Activated CD4-positive, alpha-beta T cell treated with anti-CD3 and anti-CD28 coated beads, Interleukin-2, amount 50 U/mL, for 16 hours (primary cell): ENCODE measurements at places on chromosomes 5 and 9.

- no peak for DNase-seq
Observed at GRCh38 chr5:9347541-9348295, 198.2 kb downstream of the SEMA5A start.

DNA sequence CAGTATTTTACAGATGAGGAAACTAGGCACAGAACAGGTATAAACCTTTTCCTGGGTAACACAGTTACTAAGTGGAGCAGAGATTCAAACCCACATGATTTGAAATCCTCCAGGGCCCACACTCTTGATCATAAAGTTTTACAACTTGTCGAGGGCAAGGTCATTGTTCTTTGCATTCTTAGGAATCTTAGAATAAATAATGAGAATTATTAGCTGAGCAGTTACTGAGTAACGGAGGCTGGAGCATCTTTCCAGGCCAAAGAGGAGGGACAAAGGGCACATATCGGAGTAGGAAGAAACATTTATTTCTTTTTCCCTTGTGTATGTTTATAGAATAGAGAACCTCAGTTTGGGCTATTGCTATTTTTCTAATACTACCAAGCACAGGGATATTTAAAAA lies 27.1 kb upstream of the F2R start:
- DNase-seq: no peak

DNA sequence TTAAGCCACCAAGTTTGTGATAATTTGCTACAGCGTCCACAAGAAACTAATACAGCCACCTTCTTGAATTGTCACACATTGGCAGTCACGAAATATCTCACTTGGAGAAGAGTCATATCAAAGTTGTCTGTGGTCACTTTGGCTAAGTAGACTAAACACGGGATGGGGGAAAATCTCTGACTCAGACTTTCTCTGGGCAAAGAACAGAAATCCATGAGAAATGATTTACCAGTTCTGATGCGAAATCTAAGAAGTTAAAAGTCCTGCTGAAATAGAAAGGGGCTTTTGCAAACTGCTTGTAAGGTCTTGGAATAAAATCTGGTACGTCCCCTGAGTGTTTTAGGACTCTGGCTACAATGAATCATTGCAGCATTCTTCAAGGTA lies 158.4 kb downstream of the COL23A1 start:
- no peak for DNase-seq

- no peak for DNase-seq
Observed at GRCh38 chr5:149314571-149315111, 30.7 kb upstream of the GRPEL2 start.

- DNase-seq: no peak
Observed at GRCh38 chr9:82404196-82404870, 415.8 kb downstream of the SPATA31D1 start.

GRCh38 chr5:68220260-68220659 lies 4.7 kb downstream of the PIK3R1 start:
- DNase-seq: no peak

GRCh38 chr9:33416996-33417395 lies 14.6 kb upstream of the AQP7 start:
- DNase-seq: no peak

DNA sequence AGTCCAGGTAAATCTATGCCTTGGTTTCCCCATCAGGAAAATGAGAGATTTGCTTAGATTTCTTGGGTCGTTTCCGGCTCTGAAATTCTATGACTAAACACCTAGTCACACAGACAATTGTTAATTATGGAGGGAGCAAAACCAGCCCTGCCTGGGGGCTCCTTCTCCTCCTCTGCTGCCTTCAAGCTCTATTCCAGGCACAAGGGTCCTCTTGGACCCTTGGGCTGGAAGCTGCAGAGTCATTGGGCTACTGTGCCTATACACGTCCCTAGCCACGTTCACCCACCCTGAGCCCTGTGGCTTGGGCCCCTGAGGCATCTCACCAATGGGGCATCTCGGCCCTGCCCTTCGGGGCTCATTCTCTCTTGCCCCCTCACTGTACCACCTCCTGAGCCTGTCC lies 73.8 kb upstream of the TBC1D2 start:
- no peak for DNase-seq

GRCh38 chr9:98191671-98192502 lies 550 bp downstream of the CORO2A start:
- no peak for DNase-seq

DNA sequence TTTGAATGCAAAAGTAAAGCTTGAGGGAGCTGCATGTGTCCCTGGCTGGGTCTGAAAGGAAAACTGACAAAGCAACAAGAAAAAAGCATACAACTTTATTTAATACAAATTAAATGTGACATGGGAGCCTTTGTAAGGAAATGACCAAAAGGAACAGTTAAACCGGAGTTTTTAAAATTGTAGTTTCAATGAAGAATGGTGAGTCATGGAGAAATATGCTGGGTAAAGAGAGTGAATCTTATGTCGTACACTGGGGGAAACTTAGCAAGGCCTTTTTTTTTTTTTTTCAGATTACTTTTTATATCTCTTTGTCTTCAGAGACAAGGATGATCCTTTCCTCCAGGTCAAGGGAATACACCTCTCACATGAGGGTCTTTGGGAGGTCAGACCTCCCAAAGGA lies 50.1 kb upstream of the FBXL17 start:
- DNase-seq: no peak

DNA sequence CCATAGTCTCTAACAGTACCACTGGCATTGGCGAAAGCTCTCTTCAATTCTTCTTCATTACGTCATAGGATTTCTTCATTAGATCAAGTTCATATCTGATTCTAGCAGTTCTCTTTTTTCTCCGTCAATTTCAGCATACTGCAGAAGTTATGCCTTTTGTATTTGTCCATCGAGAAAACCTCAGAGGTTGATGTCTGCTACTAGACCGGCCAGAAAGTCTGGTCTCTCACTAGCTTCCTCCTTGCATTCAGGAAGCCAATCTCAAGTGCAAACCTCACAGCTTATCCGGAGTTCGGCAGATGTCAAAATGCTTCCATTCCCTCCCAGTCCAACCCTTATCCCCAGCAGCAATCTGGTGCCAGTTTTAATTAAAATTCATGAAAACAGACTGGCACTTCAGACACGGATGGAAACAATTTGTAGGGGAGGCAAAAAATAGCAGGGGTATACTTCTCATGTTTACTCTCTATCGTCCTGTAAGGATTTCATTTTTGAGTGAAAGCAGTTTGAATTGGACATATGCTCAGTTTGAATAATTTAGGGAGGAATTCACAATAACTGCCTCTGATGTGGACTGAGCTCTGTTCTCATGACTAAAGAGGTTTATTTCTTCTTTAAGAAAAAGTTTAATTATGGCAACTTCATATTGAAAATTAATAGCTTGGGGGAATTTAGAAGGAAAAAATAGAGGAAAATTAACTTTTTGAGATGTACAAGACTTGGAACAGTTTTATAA lies 56.4 kb upstream of the TMC1 start:
- no peak for DNase-seq

- DNase-seq: no peak
Observed at GRCh38 chr9:98323051-98323830, 67.8 kb upstream of the TBC1D2 start.

- no peak for DNase-seq
Observed at GRCh38 chr9:136105398-136106135, 10.5 kb upstream of the NACC2 start.

- no peak for DNase-seq
Observed at GRCh38 chr9:37796232-37796631, 4.4 kb upstream of the DCAF10 start.

DNA sequence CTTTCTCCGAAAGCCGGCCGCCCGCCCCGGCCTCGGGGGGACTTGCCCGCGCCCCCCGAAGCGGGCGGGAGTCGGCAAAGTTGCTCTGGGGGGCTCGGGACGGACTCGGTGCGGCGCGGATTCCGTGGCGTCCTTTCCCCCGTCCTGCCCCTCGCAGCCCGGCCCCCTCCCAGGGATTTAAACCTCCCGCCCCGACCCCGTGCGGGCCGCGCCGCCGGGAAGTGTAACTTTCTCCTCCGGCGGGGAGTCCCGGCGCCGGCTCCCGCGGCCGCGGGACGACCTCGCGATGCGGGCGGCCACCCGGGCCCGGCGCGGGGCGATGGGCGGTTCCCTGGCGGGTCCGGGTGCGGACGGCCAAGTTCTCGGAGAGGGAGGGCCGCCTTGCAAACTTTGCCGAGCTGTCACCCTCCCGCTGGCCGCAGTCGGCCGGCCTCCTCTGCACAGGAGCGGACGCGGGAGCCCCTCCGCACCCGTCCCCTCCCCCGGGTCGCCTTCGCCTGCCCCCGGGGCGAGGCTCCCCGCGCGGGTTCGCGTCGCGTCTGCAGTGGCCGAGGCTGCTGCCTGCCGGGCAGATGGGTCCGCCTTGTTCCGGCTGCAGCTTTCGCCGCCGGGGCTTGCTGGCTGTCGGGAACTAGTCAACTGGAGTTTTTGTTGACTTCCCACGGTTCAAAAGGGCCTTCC lies 732 bp downstream of the PBX3 start:
- no peak for DNase-seq

- no peak for DNase-seq
Observed at GRCh38 chr5:142876817-142877216, 106.6 kb downstream of the ARHGAP26 start.

DNA sequence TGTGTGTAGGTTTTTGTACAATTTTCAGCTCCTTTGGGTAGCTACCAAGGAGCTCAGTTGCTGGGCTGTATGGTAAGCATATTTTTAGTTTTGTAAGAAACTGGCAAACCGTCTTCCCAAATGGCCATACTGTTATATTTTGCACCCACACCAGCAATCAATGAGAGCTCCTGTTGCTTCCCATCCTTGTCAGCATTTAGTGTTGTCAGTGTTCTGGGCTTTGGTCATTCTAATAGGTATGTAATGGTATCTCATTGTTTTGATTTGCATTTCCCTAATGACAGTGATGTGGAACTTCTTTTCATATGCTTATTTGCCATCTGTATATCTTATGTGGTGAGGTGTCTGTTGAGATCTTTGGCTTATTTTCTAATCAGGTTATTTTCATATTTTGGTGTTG lies 320.1 kb downstream of the MLLT3 start:
- no peak for DNase-seq
